ENCODE measurements at places on chromosomes 1 and 21.

GRCh38 chr1:28236656-28237322 lies 865 bp downstream of the ATP5IF1 start:
- no peak for DNase-seq

DNA sequence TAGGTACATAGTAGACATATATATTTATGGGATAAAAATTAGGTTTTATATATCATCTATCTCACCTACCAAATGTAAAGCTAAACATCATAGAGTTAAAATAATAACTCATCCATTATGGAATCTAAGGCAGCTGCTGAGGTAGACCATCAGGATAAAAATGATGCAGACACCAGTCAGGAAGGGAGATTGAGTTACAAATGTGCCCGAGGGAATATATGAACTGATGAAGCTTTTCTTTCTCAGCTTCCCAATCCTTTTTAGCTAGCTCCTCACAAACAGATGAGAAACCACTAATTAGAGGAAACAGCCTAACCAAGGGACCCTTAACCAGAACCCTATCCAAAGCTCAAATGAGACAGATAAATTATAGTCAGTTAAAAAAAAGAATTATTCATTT lies 20.9 kb downstream of the TTLL7 start:
- no peak for DNase-seq

- no peak for DNase-seq
Observed at GRCh38 chr1:53608071-53608470, 130.9 kb downstream of the GLIS1 start.

- DNase-seq: no peak
Observed at GRCh38 chr1:226482975-226483700, 65.4 kb upstream of the STUM start.

DNA sequence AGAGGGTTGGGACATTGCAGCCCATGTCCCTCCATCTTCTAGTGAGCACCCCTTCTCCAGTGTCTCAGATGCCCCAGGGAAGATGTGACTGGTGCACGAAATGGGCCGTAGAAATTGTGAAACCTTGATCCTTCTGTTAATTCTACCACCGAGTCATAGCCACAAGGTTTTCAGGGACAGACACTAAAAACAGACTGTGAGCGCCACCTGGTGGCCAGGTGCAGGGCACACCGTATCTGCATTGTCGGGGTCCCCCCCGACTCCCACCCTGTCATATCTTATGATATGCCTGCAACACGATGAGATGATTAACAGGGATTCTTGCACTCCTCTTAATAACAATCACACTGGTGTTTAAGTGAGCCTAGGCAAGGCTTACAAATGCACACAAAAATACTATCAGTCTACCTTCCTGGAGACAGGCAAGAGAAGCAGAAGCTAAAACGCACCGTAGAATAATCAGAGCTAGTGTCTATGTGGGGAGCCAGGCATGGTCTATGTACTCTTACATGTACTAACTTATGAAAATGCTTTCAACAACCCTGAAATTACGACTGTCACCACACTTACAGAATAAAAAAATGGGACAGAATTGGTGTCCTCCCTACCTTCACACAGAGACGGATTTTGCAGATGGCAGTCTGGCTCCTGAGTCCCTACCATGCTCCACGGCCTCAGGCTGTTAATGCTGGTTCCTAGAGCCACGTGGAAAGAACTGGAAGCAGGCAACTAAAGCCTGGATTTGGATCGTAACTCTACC lies 57.9 kb downstream of the FHAD1 start:
- DNase-seq: peak; percentile 60
